GM12891 (cell line): ENCODE measurements at places on chromosomes 2 and 18.
A peak's percentile ranks its signal among the peaks of the same experiment; 100 is the strongest.

GRCh38 chr2:181656450-181657291 is at the start of gene CERKL:
Gene CERKL (minus strand): TSS chr2:181657105. CDS start chr2:181657006, 99 bp downstream.
- DNase-seq, result peak; percentile 47

DNA sequence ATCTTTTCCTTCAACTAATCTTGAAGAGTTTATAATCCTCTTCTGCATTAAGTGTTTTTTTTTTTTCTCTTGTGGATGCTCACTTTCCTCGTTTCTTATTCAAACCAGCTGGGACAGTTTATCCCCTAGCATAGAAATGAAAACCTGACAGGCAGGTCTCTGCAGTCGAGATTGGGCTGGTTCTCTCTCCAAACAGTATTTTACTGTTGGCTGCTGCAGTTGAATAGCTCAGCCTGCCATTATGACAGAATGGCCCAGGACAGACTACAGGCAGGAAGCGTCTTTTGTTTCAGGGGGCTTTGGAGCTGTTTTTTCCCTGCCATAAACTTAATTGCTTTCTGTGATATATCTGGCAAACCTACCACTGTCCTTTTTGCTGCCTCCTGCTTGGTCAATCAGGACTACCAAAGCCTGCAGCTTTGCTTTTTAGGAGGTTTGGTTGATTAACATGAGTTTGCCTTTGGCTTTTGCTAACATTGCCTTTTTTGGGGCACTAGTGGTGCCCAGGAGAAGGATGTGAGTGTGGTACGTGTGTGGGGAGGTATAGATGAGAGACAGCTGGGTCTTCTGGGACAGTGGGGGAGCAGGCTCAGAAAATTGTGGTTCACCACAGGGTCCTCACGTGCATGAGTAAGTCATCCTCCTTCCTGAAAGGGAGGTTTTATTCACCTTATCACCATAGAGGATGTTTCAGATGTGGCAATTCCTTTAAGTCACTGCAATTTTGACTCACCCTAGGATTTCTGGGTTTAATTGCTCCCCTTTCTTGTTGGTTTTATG is 128.7 kb downstream of the LYPD6B start:
- DNase-seq, result no peak

DNA sequence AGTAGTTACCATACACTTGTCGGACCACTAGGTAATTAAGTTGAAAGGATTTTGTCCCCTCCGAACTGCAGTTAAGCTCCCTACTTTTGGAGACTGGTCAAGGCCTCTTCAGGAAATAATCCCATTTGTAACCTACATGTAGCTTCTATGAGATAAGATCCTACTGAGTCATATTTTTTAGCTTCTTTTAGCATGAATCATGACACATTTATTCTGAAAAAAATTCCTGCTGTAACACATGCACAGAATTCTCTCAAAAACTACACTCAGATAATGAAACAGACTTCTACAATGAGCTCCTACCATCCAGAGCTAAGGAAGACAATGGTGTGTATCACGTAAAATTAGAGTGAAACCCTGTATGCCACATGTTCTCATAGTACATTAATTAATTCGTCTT is 100.7 kb upstream of the CCDC195 start:
- no peak for DNase-seq

DNA sequence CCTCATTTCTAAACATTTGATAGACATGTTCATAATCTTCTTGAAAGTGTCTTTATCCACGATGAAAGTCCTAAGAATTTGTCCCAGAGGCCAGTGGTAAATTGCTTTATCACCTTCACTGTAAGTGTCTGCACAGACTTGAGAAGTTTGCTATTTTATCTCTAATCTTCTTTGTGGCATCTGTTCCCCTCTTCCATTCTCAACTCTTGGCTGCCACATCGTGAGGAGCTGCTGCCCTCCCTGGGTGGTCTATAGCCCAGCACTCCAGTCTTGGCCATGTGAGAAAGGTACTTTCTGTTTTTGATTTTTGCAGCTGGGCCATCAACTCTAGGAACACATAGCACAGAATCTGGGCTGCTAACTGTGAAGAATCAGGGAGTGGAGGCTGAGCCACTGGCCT is 45.5 kb downstream of the SLC14A2 start:
- no peak for DNase-seq

- no peak for DNase-seq
Observed at GRCh38 chr2:49265471-49265870, 111.2 kb upstream of the FSHR start.

- DNase-seq, result no peak
Observed at GRCh38 chr18:49135877-49136276, 185.1 kb upstream of the SMAD7 start.
